ENCODE measurements at places on chromosomes 11 and 22. TPM values are rescaled to one million over a fixed set of nuclear protein-coding genes. Genes with fewer than 3 reads are reported as not detected.

Gene AMPD3
- total RNA-seq = 7.0 TPM

GRCh38 chr11:23680488-23681230, 816.2 kb upstream of the LUZP2 start:
- DNase-seq = no peak

DNA sequence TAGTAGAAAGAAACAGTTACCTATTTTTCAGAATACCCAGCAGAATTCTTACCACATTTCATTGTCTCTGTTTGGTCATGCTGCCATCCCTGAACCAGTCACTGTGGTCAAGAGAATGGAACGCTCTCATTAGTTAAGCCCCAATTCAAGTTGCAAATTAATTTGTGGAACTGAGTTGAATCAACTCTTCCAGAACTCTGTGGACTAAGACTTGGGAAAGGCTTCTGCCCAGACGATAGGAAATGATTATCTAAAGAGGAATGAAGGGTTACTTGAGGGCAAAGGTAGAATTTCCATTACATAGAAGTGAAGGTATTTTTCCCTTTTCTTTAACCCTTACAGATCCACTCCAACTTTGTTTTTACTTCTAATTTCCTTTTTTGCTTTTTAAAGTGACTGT, 286.4 kb downstream of the DYNC2H1 start:
- no peak for DNase-seq

DNA sequence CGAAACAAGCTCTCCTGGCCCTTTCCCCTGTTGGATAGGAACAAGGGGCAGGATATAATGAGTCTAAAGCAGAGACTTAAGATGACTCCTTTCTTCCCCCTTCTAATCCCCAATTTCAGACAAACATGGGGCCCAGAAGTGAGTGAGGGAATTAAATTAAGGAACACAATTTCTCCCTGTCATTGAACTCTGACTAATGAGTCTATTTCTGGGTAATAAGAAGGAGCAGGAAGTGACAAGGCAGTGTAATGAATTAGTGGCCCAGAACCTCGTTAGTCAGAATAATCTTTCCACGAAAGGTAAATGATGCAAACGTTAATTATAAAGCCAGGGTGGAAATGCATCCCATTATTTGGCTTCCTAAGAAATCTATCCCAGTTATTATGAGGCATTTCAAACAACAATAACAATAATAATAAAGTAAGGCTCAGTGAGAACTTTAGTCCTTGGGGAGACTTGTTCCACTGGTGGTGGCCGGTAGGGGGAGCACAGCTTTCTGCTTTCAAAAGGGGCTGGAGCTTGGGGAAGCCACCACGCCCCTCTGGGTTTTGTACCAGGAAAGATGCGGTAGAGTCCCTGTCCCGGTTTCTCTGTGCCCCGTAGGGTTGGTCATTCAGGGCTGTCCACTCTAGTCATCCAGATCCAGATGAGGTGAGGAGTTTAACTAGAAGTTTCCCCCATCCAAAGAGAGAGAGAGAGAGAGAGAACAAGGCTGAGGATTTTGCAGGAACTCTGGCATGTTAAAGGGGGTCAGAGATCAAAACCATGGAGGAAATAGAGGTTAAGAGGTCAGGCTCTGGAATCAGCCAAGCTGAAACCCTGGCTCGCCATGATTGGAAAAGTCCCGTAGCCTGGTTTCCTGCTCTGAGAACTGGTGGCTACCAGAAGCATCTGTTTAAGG, 298.3 kb downstream of the NTM start:
- no peak for DNase-seq

GRCh38 chr11:100152766-100153165, 534.3 kb upstream of the ARHGAP42 start:
- DNase-seq = no peak

DNA sequence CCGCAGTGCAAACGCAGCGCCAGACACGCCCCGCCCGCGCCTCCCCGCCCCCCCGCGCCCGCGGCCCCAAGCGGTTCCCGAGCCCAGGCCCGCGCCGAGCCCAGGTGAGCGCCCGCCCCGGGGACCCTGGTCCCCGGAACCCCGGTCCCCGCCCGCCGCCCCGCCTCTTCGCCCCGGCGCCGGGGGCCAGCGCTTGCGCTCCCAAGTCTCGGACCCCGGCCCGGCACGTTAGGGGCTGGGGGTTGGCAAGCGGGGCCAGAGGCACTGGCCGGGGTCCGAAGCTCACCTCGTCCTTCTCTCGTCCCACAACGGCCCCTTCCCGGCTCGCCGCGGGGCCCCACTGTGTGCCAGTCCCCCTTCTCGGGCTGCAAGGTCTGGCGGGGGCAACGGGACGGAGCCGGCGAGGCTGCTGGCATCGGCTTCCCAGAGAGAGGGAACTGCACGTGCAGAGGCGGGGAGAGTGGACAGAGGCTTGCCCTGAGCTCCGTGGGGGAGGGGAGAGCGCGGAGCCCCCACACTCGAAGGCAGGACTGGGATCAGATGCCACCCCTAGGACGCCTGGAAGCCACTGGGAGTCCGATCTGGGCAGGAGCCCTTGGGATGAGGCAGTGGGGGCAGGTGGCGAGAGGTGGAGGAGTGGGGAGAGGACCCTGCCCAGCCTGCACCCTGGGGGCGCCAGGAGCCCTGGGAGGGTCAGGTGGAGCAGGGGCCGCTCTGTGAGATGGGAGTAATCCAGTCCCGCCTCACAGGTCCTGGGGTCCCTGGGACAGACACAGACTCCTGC, 1.8 kb upstream of the AIFM3 start:
- DNase-seq = no peak

DNA sequence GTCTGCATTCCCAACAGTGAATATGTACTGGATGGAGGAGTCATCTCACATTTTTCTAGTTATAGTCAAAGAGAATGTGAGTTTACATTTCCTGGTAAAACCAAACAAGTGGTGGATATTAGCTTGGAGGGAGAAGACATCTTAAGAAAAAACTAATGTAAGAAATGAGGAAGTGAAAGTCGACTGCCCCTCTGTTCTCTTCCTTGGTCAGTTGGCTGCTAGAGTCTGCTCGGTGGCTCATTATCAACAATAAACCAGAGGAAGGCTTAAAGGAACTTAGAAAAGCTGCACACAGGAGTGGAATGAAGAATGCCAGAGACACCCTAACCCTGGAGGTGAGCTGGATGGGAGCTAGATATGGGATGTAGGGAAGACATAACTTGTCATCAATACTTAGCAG, 5.8 kb downstream of the SLC22A9 start:
- no peak for DNase-seq
